ENCODE measurements at places on chromosomes 4 and X. TPM values are rescaled to one million over a fixed set of nuclear protein-coding genes. Genes with fewer than 3 reads are reported as not detected.

DNA sequence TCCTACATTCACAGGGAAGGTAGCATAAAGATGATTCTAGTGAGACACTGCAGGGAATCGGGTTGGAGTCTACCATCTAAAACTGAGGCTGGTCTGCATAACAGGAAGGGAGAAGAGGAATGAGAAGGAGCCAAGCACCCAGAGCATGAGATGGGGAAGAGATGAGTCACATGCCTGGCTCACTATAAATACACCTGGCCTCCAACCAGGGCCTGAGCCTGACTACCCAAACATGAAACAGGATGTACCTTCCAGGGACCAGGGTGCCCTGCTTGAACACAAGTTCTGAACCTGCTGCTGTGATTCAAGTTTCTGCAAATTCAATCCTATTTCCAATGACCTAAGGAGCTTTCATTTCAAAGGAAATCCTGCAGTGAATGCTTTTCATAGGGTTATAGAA is 24.9 kb downstream of the CD99L2 start:
- DNase-seq: peak; percentile 13

DNA sequence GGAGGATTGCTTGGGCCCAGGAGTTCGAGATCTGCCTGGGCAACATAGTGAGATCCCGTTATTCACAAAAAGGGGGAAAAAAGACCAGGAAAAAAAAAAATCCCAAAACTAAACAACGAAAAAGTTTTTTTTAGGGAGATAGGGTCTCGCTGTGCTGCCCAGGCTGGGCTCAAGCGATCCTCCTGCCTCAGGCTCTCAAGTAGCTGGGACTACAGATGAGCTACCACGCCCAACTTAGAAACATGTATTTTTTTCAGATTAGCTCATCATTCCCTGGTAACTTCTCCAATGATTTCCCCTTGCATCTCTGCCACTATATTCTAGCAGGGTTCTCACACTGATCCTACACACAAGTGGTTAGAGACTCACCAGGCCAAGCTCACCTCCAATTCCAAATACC is 24.4 kb upstream of the IRAK1 start:
- no peak for DNase-seq

DNA sequence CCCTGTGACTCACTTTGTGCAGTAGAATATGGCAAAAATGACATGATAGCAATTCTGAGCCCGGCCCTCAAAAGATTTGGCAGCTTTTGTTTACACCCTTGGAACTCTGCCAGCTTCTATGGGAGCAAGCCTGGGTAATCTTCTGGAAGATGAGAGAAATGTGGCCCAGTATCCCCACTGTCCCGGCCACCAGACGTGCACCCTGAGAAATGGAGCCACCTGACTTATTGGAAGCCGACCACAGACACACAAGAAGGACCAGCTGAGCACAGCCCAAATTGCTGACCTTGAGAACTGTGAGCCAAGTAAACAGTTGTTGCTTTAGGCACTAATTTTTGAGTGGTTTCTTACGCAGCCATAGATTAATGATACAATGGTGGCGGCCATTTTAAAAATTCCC is 197.0 kb downstream of the STIM2 start:
- no peak for DNase-seq

- no peak for DNase-seq
These were observed 3.1 kb upstream of the CYSLTR1 start for GRCh38 chrX:78330540-78330939.

DNA sequence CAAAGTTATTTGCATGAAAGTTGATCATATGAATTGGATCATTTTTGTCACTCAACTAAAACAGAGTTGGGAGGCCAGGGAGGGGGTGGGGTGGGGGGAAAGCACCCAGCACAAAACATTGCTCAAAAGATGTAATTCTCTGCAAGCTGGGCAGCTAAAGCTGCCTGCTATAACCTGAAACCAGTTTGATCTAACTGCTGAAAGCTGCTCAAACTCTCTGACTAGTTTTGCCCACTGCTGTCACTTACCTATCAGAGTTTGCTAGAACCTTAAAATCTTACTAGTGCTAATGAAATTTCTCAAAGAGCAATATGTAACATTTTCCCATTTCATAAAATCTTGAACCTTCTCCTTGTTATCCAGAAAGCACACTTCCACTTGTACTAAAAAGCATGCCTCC is 10.4 kb downstream of the CXCL8 start:
- DNase-seq: no peak

DNA sequence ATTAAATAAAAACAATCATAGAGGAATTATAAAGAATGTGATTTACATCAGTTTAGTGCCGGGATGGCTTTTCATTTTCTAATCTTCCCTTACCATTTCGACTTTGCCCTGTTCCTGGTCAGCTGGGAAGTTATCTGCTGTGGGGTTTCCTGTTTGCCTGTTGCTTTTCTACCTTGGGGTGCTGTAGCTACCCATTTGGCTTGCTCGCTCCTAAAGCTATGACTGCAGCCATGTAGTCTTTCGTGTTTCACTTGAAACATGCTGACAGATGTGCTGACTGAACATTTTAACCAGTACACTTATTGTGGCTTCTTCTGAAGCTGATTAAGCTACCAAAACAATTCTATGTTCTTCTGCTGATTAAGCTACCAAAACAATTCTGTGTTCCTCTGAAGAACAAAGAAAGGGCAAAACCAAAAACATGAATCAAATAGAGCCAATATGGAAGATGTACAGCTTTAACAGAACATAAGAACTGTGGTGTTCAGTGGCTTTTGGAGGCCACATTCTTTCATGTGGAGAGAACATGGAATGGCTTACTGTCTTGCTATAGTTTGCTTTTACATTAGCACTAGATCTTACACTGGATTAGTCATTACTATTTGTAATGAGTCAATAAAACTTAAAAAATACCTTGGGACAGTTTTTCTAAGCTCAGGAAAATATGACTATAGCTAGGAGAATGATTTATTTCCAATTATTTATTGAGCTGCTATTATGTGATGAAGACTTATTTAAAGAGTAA is 440.4 kb downstream of the SPRY1 start:
- DNase-seq: no peak

DNA sequence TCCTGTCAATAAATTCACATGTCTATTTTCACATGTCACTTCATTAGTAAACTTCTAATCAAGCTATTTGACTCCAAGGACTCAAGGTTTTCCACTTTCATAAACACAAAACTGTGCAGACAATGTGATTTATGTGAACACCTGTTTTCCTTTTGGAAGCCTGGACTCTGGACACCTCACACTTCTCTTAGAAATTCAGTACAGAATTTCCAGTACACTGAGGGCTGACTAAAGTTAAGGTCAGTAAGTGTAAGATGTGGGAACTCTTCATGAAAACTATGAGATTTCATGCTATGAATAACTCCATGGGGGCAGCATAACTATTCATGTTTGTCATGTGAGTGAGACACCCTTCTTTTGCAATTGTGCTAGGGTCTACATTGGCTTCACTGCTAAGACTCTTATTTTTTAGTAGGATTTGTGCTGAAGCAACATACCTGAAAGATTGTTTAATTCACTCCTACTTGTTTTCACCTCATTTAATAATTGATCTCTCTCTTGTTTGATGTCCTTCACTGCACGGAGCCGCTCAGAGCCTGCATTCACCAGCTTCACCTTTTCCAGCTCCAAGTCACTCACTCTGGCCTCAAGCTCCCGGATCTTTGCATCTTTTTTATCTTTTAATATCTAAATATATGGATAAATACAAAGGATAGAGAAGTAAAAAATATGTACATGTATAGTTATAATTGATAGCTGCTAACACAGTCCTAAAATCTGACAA is 55.3 kb downstream of the STBD1 start:
- DNase-seq: no peak

DNA sequence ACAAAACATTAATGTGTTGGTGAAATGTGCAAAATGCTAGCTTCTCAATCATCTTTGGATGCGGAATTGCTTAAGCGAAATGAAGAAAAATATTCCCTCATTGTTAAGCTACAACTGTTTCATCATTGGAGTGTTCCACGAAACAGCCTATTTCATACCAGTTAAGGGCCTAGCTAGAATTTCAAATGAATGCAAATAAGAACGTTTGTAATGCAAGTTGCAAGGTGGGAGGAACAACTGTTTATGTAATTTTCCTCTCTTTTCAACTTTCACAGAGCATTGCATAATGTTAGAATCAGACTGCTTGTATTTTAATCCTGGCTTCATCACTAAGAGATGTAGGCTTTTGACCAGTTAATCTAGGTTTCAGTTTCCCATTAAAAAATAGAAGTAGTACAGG is 480.1 kb downstream of the IL1RAPL1 start:
- peak; percentile 7 for DNase-seq

BEND2 gene
- total RNA-seq: not detected

UGT2A1 gene
- 0.31 TPM for total RNA-seq

SLC16A2 gene
- 18.9 TPM for total RNA-seq

GAGE12E gene
- not detected for total RNA-seq
